ENCODE measurements at places on chromosomes 13 and 19.

DNA sequence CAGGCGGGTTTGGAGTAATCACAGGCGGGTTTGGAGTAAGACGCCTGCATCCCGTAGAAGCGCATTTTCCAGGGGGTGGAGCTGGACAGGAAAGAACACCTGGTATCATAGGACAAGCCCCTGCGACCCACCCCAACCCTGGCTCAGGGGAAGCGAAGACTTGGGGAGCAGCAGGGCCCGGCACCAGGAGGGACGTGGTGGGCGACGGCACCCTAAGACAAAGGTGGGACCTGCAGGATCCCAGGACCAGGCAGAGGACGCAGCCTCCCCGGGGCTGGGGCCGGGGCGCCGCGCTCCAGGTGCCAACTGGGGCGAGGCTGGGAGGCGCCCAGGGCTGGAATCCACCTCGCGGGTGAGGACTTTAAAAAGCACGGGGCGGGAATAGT lies 520 bp downstream of the ZNF600 start:
- no peaks in the 10 kb centered on the region for H3K27me3 ChIP-seq
- H3K4me3 ChIP-seq: peak overlapping the region; percentile 39
- H3K4me1 ChIP-seq: no peaks in the 10 kb centered on the region
- no peak overlapping the region for H3K27ac ChIP-seq

DNA sequence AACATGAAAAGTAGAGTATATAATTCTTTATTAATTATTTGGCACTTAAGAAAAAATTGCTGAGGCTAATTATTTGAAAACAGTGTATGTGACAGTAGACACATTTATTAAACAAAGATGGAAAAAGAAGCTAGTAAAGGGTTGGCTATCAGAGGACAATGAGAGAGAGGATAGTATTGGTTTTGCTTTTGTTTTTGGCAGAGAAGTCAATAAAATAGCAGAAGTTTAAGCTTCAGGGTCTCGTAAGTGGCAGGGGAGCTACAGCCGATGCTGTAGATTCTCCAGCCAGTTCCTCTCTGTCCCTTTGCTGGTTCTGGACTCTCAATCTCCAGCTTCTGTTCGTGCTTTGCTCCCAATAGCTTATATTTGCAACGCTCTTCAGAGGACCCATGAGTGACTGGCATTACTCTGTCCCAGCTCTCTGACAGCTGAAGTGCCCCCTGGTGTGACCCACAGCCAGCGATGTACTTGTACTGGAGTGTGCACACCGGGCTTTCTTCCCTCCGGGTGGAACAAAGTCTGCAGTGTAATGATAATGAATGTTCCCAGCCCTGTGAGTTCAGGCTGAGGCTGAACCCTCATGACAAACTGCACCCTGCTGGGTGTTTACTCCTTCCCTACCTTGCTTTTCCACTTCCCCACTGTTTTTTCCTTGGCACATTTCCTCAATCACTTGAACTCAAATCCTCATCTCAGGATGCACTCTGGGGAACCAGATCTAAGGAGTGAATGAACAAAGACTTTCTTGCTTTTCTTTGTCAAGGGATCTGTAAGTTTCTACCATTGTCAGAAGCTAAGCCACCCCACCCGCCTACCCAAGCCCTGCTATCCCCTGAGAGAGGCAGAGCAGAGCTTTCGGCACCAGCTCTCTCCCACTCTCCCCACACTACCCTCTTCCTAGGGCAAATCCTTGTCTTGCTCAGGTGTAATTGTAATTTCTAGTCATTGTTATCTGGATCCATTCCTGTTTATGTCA lies 254.8 kb downstream of the LHFPL6 start:
- no peak overlapping the region for H3K4me3 ChIP-seq
- H3K36me3 ChIP-seq: no peaks in the 10 kb centered on the region
- no peak overlapping the region for H3K27ac ChIP-seq
- DNase-seq: no peak
- H3K4me1 ChIP-seq: no peaks in the 10 kb centered on the region

DNA sequence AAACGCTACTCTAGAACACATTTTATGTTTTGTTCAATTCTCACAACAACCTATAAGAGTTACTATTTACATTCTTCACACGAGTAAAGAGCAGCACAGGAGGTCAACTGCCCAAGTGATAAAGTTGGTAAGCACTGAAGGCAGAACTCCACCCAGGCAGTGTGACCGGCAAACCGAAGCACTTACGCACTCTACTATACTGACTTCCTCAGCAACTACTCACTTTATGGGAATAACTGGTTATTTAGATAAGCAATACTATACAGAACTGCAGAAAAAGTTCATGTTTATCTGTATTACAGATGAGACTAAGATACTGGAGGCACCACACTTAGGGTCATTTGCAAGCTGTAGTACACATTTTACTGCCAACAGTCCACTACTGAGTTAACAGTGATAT lies 28.8 kb downstream of the FOXO1 start:
- DNase-seq: no peak
- H3K4me1 ChIP-seq: no peaks in the 10 kb centered on the region
- H3K27me3 ChIP-seq: no peaks in the 10 kb centered on the region

- no peaks in the 10 kb centered on the region for H3K36me3 ChIP-seq
- no peak overlapping the region for H3K27ac ChIP-seq
- H3K4me3 ChIP-seq: no peak overlapping the region
- H3K27me3 ChIP-seq: no peaks in the 10 kb centered on the region
Measured at GRCh38 chr13:101098873-101099272, 317.4 kb downstream of the NALCN start.

- no peak overlapping the region for H3K4me3 ChIP-seq
- no peaks in the 10 kb centered on the region for H3K4me1 ChIP-seq
- peaks cover 21% of the 10 kb centered on the region for H3K27me3 ChIP-seq
- H3K27ac ChIP-seq: no peak overlapping the region
Measured at GRCh38 chr13:26813980-26814348, 53.4 kb upstream of the GPR12 start.

- no peak overlapping the region for H3K4me3 ChIP-seq
- peak; percentile 35 for DNase-seq
- no peaks in the 10 kb centered on the region for H3K4me1 ChIP-seq
- H3K27ac ChIP-seq: no peak overlapping the region
- H3K36me3 ChIP-seq: no peaks in the 10 kb centered on the region
Measured at GRCh38 chr19:31499281-31500196, 150.3 kb upstream of the TSHZ3 start.

- H3K36me3 ChIP-seq: no peaks in the 10 kb centered on the region
- no peak within 1 kb of the TSS for H3K4me3 ChIP-seq
- no peak within 1 kb of the TSS for H3K27ac ChIP-seq
Measured at GRCh38 chr19:41755328-41755913, at the start of gene CEACAM6. TSS of gene CEACAM6 (plus strand) at chr19:41755530. CDS start at chr19:41755639, 109 bp downstream.

DNA sequence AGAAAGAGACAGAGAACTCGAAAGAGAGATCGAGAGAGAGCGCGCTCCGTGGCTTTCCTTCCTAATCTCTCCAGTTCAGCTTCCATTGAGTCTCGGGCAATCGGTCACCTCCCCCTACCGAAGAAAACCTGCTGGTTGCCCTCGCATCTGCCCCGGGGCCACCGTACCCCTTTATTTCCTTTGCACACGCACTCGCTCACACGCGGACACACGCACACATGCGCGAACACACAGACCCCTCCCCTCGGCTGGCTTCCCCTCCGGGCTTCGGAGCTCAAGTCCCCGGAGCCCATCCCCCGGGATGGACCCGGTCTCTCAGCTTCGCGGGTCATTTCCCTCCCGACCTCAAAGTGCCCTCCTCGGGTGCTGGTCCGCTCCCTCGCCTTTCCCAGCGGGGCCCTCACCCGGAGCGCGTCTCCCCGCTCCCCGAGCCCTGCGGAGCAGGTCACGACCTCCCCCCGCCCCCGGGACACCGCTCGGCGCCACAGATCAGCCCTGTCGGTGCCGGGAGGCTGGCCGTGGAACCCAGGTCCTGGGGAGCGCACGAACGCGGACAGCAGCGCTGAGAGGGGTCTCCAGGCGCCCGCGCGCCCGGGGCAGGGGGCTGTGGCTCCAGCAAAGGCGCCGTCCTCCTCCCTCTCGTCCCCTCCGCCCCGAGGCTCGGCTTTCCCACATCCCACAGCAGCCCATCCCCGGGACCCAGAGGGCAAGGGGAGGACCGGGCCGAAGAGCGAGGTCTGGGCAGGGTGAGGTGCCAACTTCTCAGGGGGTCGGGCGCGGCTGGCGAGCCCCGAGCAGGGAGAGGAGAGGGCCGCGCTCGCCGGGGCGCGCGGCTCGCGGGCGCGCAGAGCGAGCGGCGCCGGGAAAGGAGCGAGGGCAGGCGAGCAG lies 1.8 kb downstream of the DACH1 start:
- H3K4me3 ChIP-seq: no peak overlapping the region
- H3K27me3 ChIP-seq: peaks cover 94% of the 10 kb centered on the region
- H3K27ac ChIP-seq: no peak overlapping the region
